Nasal cavity respiratory epithelium epithelial cell of viscerocranial mucosa (primary cell): ENCODE measurements at places on chromosomes 3 and 15. TPM values are rescaled to one million over a fixed set of nuclear protein-coding genes. Genes with fewer than 3 reads are reported as not detected.

CD200R1 gene
- under 0.01 and 0.07 TPM in 2 replicates for total RNA-seq

CIB2 gene
- total RNA-seq, result 1.4 and 5.6 TPM in 2 replicates

KCNMB2 gene
- total RNA-seq, result not detected in 2 replicates

SLC9C1 gene
- total RNA-seq, result 0.21 TPM in 1 of 2 replicates, not detected in the other

PRKCD gene
- 4.4 and 16.6 TPM in 2 replicates for total RNA-seq

GATA2 gene
- not detected in 2 replicates for total RNA-seq

NCKIPSD gene
- total RNA-seq, result 12.3 and 14.3 TPM in 2 replicates

FRMD4B gene
- 52.8 and 70.1 TPM in 2 replicates for total RNA-seq

PLAAT1 gene
- 0.78 and 1.0 TPM in 2 replicates for total RNA-seq

ALCAM gene
- total RNA-seq, result 178 and 349 TPM in 2 replicates

TNFAIP8L3 gene
- 3.0 and 4.1 TPM in 2 replicates for total RNA-seq

GLDN gene
- total RNA-seq, result 0.07 and 0.34 TPM in 2 replicates

TTLL13 gene
- total RNA-seq, result under 0.01 and 0.07 TPM in 2 replicates

GUCA1C gene
- not detected in 2 replicates for total RNA-seq

ISL2 gene
- total RNA-seq, result 0.14 and 0.68 TPM in 2 replicates

POLR2M gene
- 131 and 362 TPM in 2 replicates for total RNA-seq

ACKR2 gene
- total RNA-seq, result 0.68 and 1.6 TPM in 2 replicates

GOLGA8G gene
- 0.07 TPM in 1 of 2 replicates, not detected in the other for total RNA-seq

CELF6 gene
- 0.21 TPM in 1 of 2 replicates, not detected in the other for total RNA-seq

PROS1 gene
- total RNA-seq, result 4.1 and 19.1 TPM in 2 replicates

AVEN gene
- 21.1 and 40.7 TPM in 2 replicates for total RNA-seq

CCDC191 gene
- total RNA-seq, result 1.0 and 2.8 TPM in 2 replicates

CDHR4 gene
- not detected in 2 replicates for total RNA-seq

ALS2CL gene
- 70.4 and 81.4 TPM in 2 replicates for total RNA-seq

SERPINI2 gene
- not detected in 2 replicates for total RNA-seq

LRRC49 gene
- 9.5 and 13.7 TPM in 2 replicates for total RNA-seq

DNAH12 gene
- under 0.01 and 0.21 TPM in 2 replicates for total RNA-seq

CD276 gene
- 16.4 and 71.6 TPM in 2 replicates for total RNA-seq

ARGFX gene
- not detected in 2 replicates for total RNA-seq

DCBLD2 gene
- 98.1 and 181 TPM in 2 replicates for total RNA-seq

ASB14 gene
- total RNA-seq, result not detected in 2 replicates
